ENCODE measurements at places on chromosomes 1 and 21.
A peak's percentile ranks its signal among the peaks of the same experiment; 100 is the strongest.

GRCh38 chr1:173413271-173413707 lies 63.8 kb upstream of the PRDX6 start:
- DNase-seq = no peak

DNA sequence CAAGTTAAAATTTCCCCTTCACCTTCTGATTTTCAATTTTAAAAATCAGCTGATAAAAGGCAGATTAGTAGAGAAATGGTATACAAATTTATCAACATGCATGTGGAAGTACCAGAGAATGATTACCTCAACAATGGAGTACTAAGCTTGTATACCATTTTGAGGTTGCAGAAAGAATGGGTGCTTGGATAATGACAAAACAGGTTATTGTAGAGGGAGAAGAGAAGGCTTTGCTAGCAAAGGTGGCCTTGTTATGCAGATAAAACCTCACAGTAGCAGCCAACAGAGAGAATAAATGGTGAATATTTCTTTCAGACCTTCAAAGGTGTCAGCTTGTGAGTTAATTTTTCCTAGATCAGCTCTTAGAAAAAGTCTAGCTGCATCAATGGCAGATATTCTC lies 1174.9 kb upstream of the ADGRL4 start:
- DNase-seq = no peak

DNA sequence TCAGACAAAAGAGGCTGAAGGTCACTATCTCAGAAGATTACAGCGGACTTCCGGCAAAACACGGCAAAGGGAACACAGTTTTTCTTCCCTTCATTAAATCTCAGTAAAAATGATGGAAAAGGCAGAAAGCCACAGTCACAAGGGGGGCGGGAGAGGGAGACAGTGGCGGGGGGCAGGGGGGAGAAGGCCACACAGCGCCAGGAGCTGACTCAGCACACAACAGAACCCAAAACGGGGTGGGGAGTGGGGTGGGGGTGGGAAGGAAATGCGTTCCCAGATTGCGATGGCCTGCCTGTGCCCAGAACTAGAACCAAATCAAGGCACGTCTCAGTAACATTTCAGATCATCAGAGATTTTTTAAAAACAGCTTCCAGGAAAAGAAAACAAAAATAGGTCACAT lies 13.4 kb downstream of the CFAP74 start:
- no peak for DNase-seq

DNA sequence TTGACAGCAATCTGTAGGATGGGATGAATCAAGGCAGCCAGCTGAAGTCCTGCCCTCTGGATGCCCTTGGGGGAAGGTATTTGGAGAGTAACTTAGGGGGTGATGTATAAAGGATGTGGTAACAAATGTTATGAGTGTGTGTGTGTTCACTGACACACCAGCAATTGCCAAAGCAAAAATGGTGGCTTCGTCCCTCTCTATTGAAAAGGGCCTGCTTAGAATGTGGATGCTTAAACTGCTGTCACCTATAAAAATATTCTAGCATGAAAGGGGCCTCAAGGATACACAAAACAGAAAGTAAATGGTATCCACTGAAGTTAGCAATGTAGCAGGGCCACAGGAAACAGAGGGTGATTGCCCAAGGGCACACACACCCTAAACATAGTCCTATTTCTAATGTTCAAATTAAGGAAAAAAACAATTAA lies 15.1 kb upstream of the AIM2 start:
- DNase-seq = no peak

DNA sequence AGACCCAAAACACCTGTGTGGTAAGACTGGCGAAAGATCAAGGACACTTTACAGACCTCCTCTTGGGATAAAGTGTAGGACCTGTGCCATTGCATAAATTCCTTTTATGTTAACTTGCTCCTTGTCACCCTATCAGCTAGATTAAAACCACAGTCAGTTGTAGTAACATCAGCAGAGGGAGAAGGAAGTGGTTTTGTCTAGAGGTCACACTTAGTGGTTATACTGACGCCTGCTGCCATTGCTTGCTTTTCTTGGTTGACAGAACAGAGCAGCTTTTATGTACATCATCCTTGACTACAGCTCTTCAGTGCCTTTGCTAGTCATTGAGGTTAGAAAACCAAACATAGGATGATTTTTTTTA lies 101.4 kb downstream of the PBX1 start:
- DNase-seq = peak; percentile 9

DNA sequence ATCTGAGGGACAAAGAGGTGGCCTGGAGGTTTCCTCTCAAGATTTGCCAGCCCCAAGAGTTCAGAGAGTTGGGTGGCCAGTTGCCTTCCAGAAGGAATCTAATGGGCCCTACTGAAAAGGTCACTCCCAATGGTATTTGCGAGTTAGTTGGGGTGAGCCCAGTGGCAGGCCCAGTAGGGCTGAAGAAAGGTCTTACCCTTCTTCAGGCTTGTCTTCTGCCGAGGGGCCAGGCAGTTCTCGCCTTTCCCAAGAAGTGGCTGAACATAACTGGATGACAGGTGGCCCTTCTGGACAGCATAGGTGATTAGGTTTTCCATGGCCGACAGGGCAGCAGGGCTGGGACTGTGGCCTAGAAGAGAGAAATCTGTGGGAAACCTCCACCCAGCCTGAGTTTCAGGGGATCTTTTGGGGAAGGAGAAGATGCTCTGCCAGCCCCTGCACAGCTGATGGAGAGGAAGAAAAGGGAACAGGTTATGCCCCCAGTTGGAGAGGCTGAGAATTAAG lies 7.2 kb downstream of the PGLYRP4 start:
- DNase-seq = no peak

DNA sequence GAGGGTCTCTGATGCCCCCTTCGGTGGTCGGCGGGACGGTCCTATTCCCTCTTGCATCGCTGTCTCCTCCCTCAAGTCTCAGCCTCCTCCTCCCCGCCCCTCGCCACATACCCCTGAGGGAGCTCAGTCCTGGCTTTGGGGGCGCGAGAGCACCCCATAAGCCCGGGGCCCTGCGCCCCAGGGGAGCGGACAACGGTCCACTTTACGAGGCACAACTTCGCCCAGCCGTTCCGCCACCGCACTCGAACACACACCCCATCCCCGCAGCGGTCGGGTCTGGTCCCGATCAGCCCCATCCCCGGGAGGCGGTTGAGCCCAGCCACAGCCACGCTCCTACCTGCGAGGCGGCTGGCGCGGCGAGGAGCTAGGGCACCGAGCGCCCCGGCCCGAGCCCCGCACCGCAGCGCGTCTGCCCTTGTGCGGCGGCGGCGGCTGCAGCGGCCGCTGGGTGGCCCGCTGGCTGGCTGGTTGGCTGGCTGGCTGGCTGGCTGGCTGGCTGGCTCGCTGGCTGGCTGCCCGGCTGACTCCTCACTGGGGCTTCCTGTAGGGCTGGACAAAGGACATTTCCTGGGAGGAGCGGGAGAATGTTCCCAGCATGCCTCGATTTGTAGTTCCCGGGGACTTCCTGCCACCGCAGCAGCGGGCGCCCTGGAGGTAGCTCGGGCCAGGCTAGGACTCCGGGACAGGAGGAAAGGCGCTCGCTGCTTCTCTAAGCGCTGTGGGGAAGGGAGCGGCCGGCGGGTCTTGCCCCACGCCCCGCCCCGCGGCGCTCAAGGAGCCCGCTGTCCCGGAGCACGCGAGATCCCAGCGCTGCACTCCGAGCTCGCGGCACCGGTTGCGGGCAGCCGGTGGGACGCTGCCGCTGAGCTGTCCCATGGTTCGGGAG lies at the start of gene ZNF697:
Gene ZNF697 (minus strand): TSS at position 533 of the 886 bp plus-strand sequence. CDS start 22,166 bp downstream, outside the sequence.
- DNase-seq = peak; percentile 91

DNA sequence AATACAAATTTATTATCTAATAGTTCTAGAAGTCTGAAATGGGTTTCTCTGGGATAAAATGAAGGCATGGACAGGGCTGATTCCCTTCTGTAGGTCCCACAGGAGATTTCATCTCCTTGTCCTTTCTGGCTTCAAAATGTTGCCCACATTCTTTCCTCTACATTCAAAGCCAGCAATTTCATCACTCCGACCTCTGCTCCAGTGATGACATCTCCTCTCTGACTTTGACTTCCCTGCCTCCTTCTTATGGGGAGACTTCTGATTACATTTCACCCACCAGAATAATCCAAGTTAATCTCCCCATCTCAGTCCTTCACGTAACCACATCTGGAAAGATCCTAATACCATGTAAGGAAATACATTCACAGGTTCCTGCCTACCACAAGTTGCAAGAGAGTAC lies 358.0 kb upstream of the C1orf87 start:
- DNase-seq = no peak

- DNase-seq = no peak
Observed at GRCh38 chr1:14888374-14888773, 265.2 kb upstream of the TMEM51 start.

GRCh38 chr1:56754708-56755479 lies 64.3 kb downstream of the FYB2 start:
- DNase-seq = no peak

DNA sequence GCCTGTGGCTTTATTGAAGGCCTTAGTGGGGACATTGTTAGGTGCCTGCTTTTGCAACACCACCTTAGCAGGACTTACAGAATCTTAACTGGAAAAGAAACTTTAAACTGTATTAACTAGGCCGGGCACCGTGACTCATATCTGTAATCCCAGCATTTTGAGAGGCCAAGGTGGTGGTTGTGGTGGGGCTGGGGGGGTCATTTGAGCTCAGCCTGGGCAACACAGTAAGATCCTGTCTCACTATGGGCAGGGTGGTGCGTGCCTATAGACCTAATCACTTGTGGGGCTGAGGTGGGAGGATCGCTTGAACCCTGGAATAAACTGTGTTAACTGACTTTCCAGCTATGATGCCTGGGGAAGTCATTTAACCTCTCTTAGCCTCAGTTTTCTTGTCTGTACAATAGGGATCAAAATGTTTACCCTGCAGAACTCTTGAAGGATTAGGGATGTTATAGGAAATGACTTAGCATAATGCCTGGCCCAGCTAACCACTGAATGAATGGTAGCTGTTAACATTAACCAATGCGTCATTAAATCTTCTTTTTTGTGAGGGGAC lies 39.5 kb downstream of the IER5 start:
- no peak for DNase-seq

DNA sequence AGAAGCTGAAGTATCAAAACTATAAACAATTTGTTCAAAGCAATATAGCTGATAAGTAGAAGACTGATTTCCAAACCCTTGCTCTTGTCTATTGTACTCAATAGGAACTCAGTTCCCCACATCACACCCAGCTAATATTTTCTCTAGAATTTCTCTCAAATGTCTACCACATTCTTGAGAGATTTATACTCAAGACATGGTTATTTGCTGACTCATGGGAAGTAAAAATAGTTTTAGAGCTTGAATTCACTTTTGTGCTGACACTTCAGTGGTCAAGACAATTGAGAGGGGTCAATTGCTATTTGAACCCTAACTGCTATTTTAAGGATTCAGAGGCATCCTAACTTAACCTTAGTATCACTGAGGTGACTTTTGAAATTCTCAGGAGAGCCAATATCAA lies 99.0 kb downstream of the TNNI3K start:
- no peak for DNase-seq

- DNase-seq = no peak
Observed at GRCh38 chr1:51237351-51238033, 1.4 kb downstream of the RNF11 start.

- DNase-seq = no peak
Observed at GRCh38 chr1:155481741-155482241, 80.8 kb downstream of the ASH1L start.

DNA sequence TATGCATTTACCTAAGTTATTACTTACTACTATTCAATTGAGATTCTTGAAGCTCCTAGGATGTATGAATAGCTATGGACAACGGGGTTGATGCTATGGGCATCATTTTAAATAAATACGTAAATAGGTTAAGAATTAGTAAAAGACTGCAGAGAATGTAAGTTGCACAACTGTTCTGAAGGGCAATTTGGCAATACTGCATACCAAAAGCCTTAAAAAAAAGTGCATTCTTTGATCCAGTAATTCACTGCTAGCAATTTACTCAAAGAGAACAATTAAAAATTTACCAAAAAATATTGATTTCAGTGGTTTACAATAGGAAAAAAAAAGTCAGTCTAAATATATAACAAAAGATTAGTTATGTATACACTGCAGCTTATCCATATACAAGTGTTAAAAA lies 3.5 kb downstream of the ARPC5 start:
- DNase-seq = no peak

DNA sequence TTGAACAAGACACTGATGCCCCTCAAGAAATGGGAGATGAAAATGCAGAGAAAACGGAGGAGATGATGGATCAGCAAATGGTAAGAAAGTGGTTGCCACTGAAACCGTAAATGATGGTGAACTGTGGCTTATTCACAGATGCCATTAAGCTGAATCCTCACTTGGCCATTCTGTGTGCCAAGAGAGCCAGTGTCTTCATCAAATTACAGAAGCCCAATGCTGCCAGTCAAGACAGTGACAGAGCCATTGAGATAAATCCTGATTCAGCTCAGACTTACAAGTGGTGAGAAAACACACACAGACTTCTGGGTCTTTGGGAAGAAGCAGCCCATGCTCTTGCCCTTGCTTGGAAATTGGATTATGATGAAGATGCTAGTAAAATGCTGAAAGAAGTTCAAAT lies 52.5 kb downstream of the NBPF6 start:
- no peak for DNase-seq

DNA sequence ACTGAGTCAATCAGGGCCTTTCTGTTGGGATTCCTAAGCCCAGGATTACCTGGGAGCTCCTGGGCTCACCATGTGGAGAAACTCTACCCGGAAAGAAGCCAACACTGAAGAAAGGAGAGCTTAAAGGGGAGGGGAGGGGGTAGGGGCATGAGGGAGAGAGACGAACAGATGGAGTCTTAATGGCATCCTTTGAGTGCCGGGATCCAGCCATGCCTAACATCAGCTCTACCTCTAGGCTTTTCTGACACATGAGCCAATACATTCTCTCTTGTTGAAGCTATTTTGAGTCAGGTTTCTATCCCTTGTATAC lies 75.0 kb downstream of the NPHP4 start:
- DNase-seq = no peak

DNA sequence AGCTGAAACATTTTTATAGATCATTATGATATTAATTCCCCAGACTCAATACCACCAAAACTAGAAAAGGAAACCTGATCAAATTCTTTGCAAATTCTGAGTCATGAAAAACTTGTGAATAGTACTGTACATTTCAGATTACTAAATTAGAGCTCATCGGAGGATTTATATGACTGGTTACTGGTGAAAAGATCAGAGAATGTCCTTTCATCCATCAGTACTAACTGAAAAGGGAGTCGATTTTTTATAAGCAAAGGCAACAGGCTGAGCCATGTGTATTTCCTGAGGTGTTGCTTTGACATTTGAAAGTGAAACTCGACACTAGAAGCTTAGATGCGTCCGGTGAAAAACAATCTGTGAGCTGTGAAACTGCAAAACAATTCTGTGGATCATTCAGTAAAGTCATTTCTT lies 155.7 kb downstream of the TNFSF18 start:
- DNase-seq = no peak

Measured in NCI-H1694 treated with DMSO at 0.1 percent for 48 hours (cell line).